ENCODE measurements at places on chromosomes 1 and 21.
A peak's percentile ranks its signal among the peaks of the same experiment; 100 is the strongest.

DNA sequence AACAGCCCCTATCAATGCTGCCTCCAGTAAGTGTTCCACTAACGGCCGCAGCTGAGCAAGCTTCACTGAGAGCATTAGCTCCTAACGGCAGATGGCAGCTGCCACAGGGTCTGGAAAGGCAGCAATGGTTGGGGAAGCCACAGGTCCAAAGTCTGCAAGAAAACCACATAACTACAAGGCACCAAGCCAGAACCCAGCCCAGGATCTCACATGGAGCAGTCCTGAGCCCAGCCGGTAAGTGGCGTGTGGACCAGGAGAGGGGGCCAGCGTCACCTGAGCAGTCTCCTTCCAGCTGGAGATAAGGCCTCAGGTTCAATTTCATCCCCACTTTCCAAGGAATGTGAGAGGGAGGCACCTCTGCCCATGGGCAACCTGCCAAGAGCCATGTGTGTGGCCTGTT is 13.2 kb downstream of the SYT2 start:
- no peak for DNase-seq

GRCh38 chr1:118692143-118692542 is 296.0 kb downstream of the TBX15 start:
- DNase-seq: no peak

- no peak for DNase-seq
These were observed 16.6 kb upstream of the CACYBP start for GRCh38 chr1:174982971-174983689.

GRCh38 chr1:149916898-149917252 is 769 bp downstream of the SV2A start:
- DNase-seq: peak; percentile 25

GRCh38 chr1:113793878-113794834 is 18.1 kb downstream of the RSBN1 start:
- DNase-seq: no peak

DNA sequence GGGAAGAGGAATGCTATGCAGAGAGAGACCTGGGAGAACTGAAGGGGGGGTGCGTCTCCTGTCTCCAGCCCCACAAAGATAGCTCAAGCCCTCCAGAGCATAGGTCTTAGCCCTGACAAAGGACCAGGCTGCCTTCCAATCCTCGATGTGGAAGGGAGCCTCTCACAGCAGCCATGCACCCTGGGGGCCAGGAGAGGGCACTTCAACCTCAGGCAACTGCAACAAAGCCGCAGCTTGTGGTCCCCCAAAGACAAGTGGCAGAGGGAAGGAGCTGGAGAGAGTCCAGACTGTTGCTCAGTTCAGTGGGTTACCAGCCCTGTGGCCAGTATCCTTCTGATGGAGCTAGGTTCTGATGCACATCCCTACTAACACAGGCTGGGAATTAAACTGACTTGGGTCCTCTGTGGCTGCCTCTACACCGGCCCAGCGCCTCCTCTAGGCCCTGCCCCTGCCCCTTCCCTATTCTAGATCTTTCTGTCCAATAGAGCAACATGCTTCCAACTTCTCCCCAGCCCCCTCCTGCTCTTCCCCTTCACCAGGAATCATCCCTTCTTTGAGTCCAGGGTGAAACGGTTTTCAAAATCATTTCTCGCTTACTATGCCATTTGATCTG is 100.7 kb upstream of the SPATA6 start:
- peak; percentile 32 for DNase-seq

- peak; percentile 11 for DNase-seq
These were observed 44.5 kb downstream of the SLC22A15 start for GRCh38 chr1:116020668-116021272.

DNA sequence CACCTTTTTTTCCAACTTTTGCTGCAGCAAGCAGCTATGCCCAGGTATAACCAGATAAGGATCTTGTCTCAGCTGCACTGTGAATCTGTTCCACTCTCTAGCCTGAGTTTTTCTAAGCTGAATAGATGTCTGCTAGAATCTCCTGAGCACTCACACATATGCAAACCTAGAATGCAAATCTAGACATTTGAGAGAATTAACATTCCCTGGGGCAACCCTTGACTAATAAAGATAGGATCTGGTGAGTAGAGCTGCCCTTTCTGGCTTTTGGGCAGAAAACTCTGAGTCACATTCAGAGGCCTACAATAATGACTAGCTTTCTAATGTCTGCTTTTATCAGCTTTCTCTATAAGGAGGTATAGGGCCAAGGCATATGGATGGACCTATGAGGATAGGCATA is 61.4 kb upstream of the BARHL2 start:
- no peak for DNase-seq

- DNase-seq: no peak
These were observed 355.6 kb downstream of the PRDM2 start for GRCh38 chr1:14055442-14056223.

DNA sequence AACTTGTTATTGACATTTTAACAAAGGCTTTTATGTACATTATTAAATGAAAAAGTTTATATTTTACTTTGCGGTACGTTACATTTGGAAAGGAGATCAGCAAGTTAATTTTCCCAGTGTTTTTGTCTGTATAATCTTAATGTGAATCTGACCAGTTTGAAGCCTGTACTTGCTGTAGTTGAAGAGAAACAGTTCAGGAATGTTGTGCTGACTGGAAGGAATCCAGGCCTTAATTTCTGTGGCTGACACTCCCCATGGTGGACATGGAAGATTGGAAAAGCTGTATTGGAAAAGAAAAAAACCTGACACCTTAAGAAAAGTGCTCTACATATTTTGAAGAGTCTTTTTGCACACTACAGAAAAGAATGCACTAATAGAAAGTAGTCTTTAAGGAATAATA is 15.5 kb downstream of the LEPR start:
- no peak for DNase-seq

DNA sequence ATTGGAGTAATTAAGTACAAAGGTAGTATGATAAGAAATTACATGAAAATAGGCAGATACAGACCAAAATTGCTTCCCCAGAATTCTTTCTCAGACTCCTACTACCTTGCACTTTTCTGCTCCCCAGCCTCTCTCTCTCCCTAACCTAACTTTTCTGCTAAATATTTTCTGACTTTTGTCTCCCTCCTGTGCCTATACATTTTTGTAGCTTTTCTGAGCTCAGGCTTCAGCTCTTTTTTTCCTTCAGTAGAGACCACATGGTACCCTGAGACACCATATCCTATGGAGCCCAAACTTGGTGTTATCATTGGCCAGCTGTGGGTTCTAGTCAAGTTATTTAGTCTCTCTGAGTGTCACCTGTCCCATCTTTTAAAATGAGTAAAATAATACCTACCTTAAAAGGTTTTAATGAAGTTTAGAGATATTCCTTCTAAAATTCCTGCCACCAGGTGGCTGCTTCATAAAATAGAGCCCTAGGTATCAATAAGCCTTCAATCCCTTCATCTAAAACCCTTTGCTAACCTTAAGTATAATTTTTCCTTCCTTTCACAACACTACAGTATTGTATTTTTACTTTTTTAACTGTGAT is 237.6 kb upstream of the DUSP10 start:
- DNase-seq: no peak

GRCh38 chr1:43760745-43761317 is 53.5 kb downstream of the ST3GAL3 start:
- DNase-seq: no peak

- DNase-seq: no peak
These were observed 20.8 kb upstream of the PDZK1IP1 start for GRCh38 chr1:47210666-47211065.

DNA sequence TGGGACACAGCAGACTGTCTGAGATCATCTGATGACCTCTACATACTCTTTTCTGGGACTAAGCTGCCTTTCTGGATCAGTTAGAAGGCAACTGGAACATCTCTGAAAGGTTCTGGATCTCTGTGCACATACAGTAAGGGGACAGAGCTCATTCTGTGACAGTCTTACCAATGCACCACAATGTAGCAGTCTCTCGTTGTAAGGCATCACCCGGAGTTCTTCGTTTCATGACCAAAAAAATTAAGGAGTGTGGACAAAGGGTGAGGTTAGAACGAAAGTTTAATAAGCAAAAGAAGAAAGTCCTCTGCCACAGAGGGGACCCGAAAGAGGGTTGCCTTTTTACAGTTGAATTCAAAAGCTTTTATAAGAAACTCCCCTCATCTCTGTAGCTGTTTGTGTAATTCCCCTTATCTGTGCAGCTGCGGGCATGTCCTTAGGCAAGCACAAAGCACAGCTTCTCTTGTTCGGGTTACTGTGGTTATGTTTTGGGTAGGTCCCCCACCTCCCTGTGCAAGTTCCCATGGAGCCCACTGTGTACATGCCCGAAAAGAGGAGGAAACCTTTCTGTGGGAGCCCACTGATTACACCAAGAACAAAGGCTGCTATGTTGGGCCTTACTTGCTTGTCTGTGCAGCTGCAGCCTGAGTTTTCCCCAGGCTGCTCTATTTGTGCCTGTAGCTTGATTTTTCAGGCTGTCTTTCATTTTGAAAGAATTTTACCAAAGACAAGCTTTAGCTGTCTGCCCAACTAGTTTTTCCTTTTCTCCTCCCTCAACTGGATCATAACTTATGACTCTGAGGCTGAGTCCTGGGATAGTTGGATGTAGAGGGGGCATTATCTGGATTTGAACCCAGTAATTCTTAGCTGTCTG is 53.1 kb upstream of the CACNA1E start:
- no peak for DNase-seq

Measured in right kidney (tissue), 9 donors.